ENCODE measurements at places on chromosomes 2 and 18. TPM values are rescaled to one million over a fixed set of nuclear protein-coding genes. Genes with fewer than 3 reads are reported as not detected.

- H3K4me3 ChIP-seq = no peak overlapping the region
- H3K4me1 ChIP-seq = no peaks in the 10 kb centered on the region
- H3K27ac ChIP-seq = no peak overlapping the region
- no peaks in the 10 kb centered on the region for H3K36me3 ChIP-seq
Observed at GRCh38 chr2:120612931-120613330, 122.7 kb upstream of the GLI2 start.

DNA sequence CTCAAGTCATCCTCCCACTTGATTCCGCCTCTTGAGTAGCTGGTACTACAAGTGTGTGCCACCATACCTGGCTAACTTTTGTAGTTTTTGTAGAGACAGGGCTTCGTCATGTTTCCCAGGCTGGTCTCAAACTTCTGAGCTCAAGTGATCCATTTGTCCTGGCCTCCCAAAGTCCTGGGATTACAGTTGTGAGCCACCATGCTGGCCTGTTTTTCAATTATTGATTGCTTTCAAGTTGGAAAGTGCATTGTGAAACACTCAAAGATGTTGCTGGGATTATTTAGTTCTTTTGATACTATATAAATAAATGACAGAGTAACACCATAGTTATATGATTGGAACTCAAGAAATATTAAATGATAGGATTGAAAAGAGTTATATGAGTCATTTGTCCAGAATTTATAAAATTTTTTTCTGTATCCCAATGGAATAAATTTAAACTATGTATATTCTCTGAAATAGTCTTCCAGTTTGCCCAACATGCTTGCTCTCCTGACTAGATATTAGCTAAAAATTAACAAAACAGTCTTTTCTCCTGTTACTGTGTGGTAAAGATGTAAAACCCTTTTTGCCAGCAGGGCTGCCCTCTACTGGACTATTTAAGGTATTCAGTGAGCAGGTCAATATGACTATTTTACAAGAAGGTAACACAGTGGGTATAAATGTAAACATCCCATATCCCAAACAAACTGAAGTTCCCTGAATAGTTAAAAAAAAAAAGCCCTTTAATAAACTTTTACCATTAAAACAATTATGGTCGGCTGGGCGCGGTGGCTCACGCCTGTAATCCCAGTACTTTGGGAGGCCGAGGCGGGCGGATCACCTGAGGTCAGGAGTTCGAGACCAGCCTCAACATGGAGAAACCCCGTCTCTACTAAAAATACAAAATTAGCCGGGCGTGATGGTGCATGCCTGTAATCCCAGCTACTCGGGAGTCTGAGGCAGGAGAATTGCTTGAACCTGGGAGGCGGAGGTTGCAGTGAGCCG lies 42.7 kb downstream of the ACSL3 start:
- DNase-seq = peak; percentile 51
- no peaks in the 10 kb centered on the region for H3K27me3 ChIP-seq
- peaks cover 16% of the 10 kb centered on the region for H3K4me1 ChIP-seq
- no peaks in the 10 kb centered on the region for H3K36me3 ChIP-seq

The HOXD3 gene
- total RNA-seq = not detected

GRCh38 chr18:31920277-31920676 lies 22.7 kb downstream of the TRAPPC8 start:
- H3K27me3 ChIP-seq = no peaks in the 10 kb centered on the region
- no peaks in the 10 kb centered on the region for H3K4me1 ChIP-seq
- no peak for DNase-seq
- no peak overlapping the region for H3K27ac ChIP-seq

DNA sequence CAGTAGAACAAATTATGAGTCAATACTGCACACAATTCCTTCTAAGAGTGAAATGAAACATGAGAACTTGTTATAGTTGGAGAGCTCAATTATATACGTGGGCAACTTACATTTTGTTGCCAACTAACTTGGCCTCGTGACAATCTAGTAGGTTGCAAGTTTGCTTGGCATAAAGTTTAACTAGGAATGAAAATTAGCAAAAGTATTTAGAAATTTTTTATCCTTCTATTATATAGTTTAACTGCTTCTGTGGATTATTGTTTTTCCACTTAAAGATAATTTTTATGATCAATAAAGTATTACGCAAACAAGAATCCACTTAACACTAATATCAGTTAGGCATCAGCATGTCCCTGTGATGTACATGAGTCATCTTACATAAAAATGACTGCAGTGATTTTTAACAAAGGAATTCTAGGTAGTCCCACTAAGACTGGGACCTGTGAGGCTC lies 41.1 kb downstream of the FAM124B start:
- H3K27me3 ChIP-seq = peaks cover 4% of the 10 kb centered on the region
- H3K36me3 ChIP-seq = no peaks in the 10 kb centered on the region
- H3K4me1 ChIP-seq = no peaks in the 10 kb centered on the region
- DNase-seq = no peak
- no peak overlapping the region for H3K27ac ChIP-seq
- H3K4me3 ChIP-seq = no peak overlapping the region

DNA sequence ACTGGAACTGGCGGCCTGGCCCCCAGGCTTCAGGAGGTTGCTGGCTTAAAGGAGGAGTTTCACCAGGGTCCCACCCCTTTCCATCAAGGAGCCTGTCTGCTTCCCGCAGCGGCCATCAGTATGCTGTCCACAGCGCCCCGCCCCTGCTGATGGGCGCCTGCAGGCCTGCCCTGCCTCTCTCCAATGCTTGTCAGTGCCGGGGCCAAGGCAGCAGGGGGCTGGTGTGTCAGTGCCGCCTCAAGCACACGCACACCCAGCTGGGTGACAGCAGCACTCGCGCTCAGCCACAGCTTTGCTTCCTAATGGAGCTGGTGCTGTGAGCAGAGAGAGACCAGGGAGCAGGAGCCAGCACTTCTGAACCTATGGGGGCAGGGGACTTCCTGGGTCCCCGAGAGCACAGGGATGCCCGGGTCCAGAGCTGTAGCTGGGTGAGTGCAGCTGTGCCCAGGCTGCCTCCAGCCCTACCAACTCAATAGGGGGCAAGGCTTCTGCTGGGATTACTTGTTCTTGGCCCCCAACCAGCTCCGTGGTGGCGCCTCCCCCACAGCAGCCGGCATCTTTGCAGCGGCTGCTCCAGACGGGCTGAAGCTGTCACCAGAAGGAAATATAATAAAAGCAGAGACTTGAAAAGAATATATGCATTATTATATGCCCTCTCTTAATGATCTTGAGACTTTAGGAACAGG lies 377.2 kb upstream of the LRATD1 start:
- no peak for DNase-seq
- no peak overlapping the region for H3K27ac ChIP-seq
- H3K36me3 ChIP-seq = no peaks in the 10 kb centered on the region
- H3K4me1 ChIP-seq = no peaks in the 10 kb centered on the region
- H3K27me3 ChIP-seq = no peaks in the 10 kb centered on the region
- no peak overlapping the region for H3K4me3 ChIP-seq

DNA sequence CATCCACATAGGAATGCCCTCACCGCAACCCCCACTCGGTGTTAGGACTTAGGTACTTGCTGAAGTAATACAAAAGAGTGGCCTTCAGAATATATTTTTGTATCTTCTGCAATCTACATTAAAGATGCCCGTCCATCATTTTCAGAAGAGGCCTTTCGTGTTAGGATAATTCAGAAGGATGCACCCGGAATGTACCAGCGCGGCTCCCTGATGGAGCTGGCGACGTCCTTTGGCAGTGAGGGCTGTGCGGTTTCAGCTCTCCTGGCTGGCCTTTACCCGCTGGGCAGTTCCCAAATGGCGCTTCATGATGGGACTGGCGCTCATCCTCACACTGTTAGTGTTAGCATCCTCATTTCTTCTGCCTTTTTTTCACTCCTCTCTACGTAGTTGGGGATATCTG lies 15.3 kb downstream of the TWIST2 start:
- H3K27ac ChIP-seq = no peak overlapping the region
- no peaks in the 10 kb centered on the region for H3K27me3 ChIP-seq
- H3K4me3 ChIP-seq = no peak overlapping the region
- no peaks in the 10 kb centered on the region for H3K4me1 ChIP-seq
- no peaks in the 10 kb centered on the region for H3K36me3 ChIP-seq
- no peak for DNase-seq

DNA sequence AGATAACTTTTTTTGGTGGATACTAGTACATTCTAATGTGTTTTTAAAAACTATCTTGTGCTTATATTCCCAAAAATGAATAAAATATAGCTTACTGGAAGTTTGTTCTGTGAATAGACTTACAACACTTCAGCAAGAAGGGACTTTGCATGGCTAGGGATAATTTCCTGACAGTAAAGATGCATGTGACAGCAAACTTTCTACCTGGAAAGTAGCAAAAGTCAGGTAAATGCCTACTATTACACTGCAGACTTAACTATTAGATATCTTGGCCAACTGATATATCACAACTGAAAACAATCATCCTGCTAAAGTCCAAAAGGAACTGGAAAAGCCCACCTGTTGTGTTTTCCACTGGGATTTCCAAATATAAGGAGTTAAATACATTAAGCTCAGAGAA lies 1753.5 kb upstream of the CELF4 start:
- no peak for DNase-seq
- no peaks in the 10 kb centered on the region for H3K36me3 ChIP-seq
- H3K27ac ChIP-seq = no peak overlapping the region
- no peak overlapping the region for H3K4me3 ChIP-seq
- no peaks in the 10 kb centered on the region for H3K27me3 ChIP-seq

The CHN1 gene
- 0.62 TPM for total RNA-seq

The SATB2 gene
- total RNA-seq = 0.02 TPM

DNA sequence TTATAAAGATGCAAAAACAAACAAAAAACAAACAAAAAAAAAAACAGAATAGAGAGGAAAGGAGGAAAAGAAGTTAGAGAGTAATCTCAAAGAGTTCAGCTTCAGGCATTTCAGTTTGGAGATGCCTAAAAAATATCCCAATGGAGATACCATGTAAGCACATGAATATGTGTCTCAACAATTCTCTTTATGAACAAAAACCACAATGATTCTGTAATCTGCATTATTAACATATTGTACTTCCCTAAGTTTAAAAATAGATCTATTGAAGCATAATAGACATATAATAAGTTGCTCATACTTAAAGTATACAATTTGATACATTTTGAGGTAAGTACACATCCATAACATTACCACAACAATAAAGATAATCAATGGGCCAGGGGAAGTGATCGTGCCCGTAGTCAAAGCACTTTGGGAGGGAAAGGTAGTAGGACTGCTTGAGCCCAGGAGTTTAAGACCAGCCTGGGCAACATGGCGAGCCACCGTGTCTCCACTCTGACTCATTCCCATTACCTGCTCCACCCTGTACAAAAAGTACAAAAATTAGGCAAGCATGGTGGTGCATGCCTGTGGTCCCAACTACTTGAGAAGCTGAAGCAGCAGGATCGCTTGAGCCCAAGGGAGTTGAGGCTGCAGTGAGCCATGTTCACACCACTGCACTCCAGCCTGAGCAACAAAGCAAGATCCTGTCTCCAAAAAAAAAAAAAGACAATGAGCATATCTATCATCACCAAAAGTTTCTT lies 158.9 kb downstream of the ATAD2B start:
- H3K4me3 ChIP-seq = no peak overlapping the region
- peaks cover 42% of the 10 kb centered on the region for H3K36me3 ChIP-seq
- no peaks in the 10 kb centered on the region for H3K27me3 ChIP-seq
- no peak overlapping the region for H3K27ac ChIP-seq
